ENCODE measurements at places on chromosomes 11 and 22.

- DNase-seq, result no peak
These were observed 164.3 kb downstream of the MSANTD4 start for GRCh38 chr11:105857728-105858127.

DNA sequence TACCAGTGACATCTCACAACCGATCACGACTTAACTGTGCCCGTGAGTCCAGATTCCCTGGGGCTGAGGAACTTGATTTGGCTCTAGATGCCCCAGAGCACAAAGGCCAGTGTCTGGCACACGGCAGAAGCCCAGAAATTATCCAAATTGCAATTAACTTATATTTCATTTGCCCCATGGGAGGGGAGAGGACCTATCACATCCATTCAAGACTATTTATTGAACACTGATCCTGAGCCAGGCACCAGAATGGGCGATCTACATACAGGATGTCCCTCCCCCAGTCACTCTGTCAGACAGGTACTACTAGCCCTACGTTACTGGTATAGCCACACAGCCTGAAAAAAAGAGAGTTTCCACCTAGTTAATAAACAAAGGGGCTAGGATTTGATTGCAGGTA is 5.1 kb downstream of the DNAL4 start:
- no peak for DNase-seq

- no peak for DNase-seq
These were observed 29.7 kb upstream of the NXPE4 start for GRCh38 chr11:114625294-114625693.

- DNase-seq, result no peak
These were observed 468.9 kb downstream of the NTM start for GRCh38 chr11:131839326-131839725.

- DNase-seq, result no peak
These were observed 5.3 kb downstream of the GRAP2 start for GRCh38 chr22:39906207-39906606.
